CD4-positive, CD25-positive, alpha-beta regulatory T cell (primary cell): ENCODE measurements at places on chromosomes 5 and 9. TPM values are rescaled to one million over a fixed set of nuclear protein-coding genes. Genes with fewer than 3 reads are reported as not detected.

The ACSL6 gene
- total RNA-seq: 5.5 TPM

The SPINK4 gene
- not detected for total RNA-seq

The LPAR1 gene
- total RNA-seq: not detected

The CDHR2 gene
- total RNA-seq: 1.3 TPM

The ANXA2R gene
- 38.7 TPM for total RNA-seq

The FUBP3 gene
- 34.2 TPM for total RNA-seq

The MZB1 gene
- 2.2 TPM for total RNA-seq

The OMD gene
- not detected for total RNA-seq

The C9 gene
- not detected for total RNA-seq

The ARL14EPL gene
- not detected for total RNA-seq

The DDX46 gene
- total RNA-seq: 61.8 TPM

The NIPAL4 gene
- total RNA-seq: 1.1 TPM

The SMIM27 gene
- 30.8 TPM for total RNA-seq

The GRXCR2 gene
- total RNA-seq: not detected

The IFNA21 gene
- not detected for total RNA-seq

The OBP2B gene
- not detected for total RNA-seq

The S1PR3 gene
- total RNA-seq: not detected

The PKD2L2 gene
- not detected for total RNA-seq

The SOHLH1 gene
- not detected for total RNA-seq

The CARD6 gene
- 2.8 TPM for total RNA-seq

The TLX3 gene
- not detected for total RNA-seq

The PAX5 gene
- 0.94 TPM for total RNA-seq

The ASS1 gene
- total RNA-seq: not detected

The MAMDC2 gene
- total RNA-seq: 0.10 TPM
